ENCODE measurements at places on chromosomes 2 and 18.

- no peak for DNase-seq
Measured at GRCh38 chr2:29444150-29444549, 328.9 kb downstream of the CLIP4 start.

DNA sequence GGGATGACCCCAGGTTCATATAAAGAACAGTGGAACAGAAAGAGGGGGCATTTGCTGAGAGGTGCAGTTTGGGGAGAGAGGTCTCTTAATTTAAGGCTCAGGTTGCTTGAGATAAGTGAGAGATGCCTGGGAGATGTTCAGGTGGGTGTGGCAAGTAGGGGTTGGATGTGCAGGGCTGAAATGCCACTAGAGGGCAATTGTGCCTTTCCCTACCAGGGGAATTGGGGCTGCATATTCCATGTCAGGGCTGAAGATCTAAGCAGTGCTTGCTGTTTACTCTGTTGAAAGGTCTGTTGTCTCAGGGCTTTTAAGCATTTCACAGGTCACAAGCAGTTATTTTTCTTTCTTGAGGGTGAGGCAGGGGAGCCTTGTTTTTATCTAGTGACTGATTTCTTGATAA lies 7.8 kb downstream of the CCDC85A start:
- peak; percentile 59 for DNase-seq

GRCh38 chr2:119371111-119371510 lies 4.3 kb downstream of the DBI start:
- DNase-seq: no peak

- no peak for DNase-seq
Measured at GRCh38 chr18:55524353-55525073, 63.5 kb downstream of the TCF4 start.

DNA sequence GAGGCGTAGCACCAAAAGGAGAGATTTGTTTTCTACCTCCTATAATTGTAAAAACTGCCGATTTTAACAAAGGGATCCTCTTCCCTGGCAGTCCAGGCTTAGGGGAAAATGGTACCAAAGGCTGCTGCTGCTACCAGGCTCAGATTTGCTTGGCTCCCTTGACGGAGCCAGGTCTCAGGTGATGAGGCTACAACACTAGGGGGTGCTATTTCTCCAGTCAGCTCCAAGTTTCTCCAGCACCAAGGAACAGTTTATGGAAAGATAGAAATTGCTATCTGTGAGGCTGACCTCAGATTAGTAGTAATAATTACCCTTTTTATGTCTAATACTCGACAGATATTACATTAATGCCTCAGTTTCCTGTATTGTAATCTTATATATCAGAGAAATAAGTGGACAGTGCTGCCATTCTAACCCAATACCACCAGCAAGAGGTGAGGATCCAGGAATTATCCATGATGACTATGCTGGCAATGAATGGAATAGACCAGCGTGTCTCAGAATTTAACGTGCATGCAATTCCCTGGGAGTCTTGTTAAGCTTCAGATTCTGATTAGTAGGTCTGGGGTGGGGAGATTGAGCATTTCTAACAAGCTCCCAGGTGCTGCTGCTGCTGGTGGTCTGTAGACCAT lies 111.3 kb downstream of the ESCO1 start:
- DNase-seq: peak; percentile 75

GRCh38 chr18:28045176-28045810 lies 131.6 kb downstream of the CDH2 start:
- DNase-seq: no peak

DNA sequence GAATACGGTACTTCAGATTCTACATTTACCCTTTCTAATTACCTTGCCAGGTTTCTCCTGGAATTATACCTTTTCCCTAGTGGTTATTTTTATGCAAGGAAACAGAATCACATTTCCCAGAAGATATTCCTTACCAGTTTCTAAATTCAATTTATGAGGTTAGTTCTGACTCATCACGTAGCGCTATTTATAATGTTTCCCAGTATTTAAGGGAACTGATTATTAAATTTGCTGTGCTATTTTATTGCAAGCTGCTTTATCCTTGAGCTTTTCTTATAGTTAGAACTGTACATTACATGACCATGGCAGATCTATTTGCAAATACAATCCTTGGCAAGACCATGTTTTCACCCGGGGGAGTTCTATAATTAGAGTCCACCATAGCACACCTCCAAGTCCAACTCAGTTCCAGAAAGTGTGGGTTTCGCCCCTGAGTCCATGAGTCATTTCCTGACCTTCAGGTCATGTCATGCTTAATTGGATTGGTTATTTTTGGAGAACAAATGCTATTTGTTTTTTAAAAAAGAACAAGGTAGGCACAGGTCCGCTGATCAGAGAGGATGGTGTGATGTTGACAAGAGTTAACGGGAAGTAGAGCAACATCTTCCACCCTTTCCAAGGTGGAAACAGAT lies 126.6 kb downstream of the ZNF532 start:
- no peak for DNase-seq

DNA sequence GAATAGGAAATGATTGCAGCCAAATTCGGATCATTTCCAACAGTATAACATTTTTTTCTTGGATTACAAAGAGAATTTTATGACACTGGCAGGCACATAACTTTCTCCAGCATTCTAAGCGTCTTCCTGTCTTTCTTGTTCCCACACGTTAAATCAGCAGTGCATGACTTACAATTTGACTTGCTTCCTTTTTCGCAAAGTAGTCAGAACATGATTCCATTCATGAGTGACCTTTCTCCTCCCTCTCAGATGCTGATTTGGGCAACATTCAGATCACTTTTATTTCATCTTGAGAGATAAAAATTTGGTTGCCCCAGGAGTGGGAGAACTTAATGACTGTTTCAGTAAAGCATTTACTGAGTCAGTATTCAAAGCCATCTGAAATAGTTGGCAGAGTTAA lies 858.7 kb upstream of the ACVR2A start:
- DNase-seq: no peak

DNA sequence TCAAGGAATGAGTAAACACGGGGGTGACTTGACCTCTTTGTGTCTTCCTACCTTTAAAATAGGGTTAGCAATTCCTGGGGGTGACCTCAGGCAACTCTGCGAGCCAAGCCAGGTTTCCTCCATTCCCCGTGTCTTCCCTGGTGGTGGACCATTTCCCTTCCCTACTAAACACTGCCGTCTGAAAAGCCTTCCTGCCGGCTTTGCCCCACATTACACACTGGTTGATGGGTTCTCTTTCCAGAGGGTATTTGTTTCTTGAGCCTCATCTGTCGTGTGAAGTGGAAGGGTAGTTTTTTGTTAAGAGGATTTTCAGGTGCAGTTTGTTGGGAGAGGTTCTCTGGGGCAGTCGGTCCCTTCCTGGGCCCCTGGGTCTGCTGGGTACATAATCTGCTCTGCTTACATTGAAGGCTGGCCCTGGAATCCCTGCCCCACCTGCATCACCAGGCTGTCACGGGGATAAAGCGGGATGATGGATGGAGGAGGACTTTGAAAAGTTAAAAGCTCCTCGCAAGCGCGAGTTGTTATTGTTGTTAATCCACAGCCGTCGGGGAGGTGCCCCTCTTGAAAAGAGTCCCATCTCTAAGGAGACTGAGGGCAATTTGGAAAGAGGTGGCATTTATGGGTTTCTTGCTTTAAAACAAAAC lies 175.4 kb upstream of the SPRED2 start:
- DNase-seq: no peak

- no peak for DNase-seq
Measured at GRCh38 chr2:220932041-220932440, 640.1 kb downstream of the EPHA4 start.

DNA sequence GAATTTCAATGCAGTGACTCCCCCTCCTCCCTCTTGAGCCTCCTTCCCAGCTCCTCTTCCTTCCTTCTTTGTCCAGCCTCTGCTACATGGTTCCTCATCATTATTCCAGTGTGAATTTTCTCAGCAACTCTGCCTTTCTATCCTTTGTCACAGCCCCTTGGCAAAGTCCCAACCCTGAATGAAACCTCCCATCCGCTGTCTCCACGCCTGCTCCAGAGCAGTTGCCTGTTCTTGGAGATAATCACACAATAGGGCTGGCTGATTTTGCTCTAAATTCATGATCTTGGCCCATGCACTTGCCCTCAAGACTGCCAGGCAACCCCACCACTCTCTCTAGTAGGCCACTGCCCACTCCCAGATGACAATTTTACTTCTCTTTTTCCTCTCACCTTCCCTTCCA lies 61.4 kb downstream of the BCL2L11 start:
- DNase-seq: no peak

DNA sequence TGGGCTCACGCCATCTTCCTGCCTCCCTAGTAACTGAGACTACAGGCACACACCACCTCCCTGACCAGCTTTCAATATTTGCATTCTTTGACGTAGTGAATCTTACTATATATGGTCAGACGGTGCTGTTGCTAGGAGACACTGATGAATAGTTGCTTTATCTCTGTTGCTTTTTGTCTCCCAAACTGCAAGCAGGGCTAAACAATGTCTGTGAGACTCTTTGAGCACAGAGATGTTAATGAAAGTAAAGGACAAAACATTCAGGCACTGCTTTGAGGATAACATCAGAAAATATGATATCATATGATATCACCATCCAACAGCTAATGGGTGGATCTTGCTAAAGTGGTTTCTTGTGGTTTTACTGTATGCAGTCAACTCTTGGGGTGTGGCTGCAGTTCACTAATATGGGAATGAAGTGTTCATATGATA lies 43.0 kb downstream of the EMILIN2 start:
- DNase-seq: no peak

- no peak for DNase-seq
Measured at GRCh38 chr18:70249118-70249517, 39.7 kb upstream of the SOCS6 start.

- DNase-seq: no peak
Measured at GRCh38 chr2:99729104-99730025, 239.5 kb upstream of the REV1 start.

GRCh38 chr2:188773075-188773474 lies 201.1 kb upstream of the COL3A1 start:
- no peak for DNase-seq

GRCh38 chr18:39586741-39587140 lies 2021.1 kb upstream of the CELF4 start:
- DNase-seq: no peak

DNA sequence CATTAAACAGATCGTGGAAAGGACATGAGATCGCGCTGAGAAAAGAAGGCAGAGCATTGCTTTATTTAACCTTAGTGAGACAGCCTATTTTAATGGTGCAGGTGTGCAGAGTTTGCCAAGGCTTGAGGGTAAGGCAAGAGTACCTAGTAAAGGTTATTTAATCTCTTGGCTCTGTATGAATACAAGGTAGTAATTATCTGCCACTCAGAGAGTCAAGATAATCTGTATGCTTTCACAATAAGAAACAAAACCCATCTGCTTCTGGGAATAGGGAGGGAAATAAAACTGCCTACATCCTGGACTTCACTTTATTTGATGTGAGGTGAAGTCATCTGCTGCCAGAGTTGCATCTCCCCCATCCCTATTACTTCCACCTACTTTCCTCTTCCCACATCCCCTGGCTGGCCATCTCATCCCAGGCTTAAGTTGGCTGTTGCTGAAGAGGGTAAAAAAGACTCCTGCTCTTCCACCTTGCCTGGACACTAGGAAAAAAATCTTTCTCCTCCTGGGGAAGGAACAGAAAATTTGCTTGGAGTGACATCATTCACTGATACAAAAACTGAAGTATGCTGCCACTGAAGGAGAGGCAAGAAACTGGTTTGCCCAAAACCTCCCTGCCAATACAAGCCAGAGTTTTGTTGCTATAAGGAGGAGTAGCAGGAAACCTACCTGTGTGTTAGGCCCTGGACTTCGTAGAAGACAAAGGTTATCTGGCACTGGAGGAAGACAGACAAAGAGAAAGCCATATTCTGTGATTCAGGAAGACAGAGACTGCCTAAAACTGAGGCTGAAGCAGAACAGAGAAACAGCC lies 35.8 kb upstream of the ARHGAP25 start:
- DNase-seq: no peak

- DNase-seq: no peak
Measured at GRCh38 chr2:23660237-23660636, 266.7 kb downstream of the ATAD2B start.

GRCh38 chr2:111030945-111031344 lies 89.8 kb upstream of the BCL2L11 start:
- DNase-seq: no peak

DNA sequence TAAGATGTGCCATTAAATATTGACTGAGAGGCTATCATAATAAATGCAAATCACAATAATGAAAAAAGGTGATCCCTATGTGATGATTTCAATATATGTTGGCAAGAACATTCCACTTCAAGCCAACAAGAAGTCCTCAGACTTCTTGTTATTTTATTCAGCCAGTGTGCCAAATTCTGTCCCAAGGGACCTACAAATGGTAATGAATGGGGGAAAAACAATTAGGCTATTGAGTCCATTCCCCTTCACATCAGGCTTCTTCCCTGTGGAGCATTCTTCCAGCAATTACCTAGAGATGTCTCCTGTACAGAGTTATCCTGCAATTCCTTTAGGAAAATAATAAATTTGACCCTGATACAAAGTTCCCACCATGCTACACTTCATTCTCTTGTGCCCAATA lies 144.4 kb downstream of the PIEZO2 start:
- no peak for DNase-seq

- no peak for DNase-seq
Measured at GRCh38 chr2:219441451-219442255, 7.0 kb downstream of the SPEG start.

- no peak for DNase-seq
Measured at GRCh38 chr2:53820711-53821110, 33.9 kb downstream of the ERLEC1 start.

- DNase-seq: peak; percentile 49
Measured at GRCh38 chr18:46333431-46334135, 229.4 kb downstream of the HAUS1 start.

DNA sequence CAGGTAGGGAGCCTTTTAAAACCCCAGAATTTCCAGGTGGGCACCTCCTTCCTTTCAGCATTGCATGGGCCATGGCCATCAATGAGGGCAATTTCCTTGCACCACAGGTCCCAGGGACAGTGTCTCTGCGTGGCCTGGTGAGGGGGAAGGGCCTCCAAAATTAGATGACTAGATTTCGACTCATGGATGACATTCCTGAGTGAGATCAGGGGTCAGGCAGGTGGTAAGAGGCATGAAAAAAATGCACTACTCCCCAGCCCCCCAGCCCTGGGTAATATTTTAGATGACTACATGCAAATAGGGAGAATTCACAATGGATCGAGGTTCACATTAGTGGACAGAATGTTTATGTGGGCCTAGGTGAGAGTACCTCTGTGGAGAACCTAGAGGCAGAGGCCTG lies 19.0 kb upstream of the IGFBP5 start:
- DNase-seq: no peak

GRCh38 chr18:23391156-23391555 lies 61.9 kb upstream of the RIOK3 start:
- no peak for DNase-seq

GRCh38 chr2:221571551-221572218 lies 419 bp downstream of the EPHA4 start:
- DNase-seq: no peak

- no peak for DNase-seq
Measured at GRCh38 chr2:40400336-40400953, 51.4 kb downstream of the SLC8A1 start.

DNA sequence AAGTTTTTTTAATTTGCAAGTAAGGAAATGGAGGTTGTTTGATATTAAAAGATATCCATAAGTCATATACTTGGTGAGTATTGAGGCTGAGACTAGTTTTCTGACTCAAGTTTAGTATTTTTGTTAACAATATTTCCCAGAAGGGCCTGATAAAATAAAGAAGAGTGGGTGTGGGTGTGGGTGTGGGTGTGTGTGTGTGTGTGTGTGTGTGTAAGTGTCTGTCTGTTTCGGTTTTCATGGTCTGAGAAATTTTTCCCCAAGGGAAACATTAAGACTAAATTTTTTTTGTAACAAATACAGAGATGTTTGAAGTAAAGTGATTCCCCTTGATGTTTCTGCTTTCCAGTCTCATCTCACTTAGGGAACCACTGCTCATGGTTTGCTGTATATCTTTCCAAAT lies 36.5 kb downstream of the PPM1B start:
- no peak for DNase-seq

- DNase-seq: no peak
Measured at GRCh38 chr2:205148755-205149154, 533.5 kb upstream of the NRP2 start.
